ENCODE measurements at places on chromosomes 3 and 15. TPM values are rescaled to one million over a fixed set of nuclear protein-coding genes. Genes with fewer than 3 reads are reported as not detected.

DNA sequence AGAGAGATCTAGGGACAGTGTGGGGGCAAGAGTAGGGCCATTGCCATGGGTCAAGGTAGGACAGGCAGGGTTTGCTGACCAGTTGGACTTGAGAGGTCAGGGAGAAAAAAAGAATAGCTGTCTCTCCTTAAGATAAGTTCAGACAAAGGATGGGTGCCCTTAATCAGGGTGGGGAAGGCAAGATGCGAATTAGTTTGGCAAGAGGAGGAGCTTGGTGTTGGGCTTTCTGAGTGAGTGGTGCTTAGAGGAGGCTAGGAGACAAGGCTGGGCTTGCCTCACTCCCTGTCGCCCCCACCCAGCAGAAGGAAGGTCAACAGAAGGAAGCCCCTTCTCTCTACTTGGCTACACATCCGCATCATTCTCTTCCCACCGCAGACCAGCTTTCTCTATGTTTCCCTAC, 53.9 kb upstream of the CTDSPL start:
- DNase-seq = no peak
- peaks cover 4% of the 10 kb centered on the region for H3K4me1 ChIP-seq
- no peak overlapping the region for H3K27ac ChIP-seq
- no peak overlapping the region for H3K4me3 ChIP-seq
- H3K27me3 ChIP-seq = no peaks in the 10 kb centered on the region
- H3K36me3 ChIP-seq = no peaks in the 10 kb centered on the region

DNA sequence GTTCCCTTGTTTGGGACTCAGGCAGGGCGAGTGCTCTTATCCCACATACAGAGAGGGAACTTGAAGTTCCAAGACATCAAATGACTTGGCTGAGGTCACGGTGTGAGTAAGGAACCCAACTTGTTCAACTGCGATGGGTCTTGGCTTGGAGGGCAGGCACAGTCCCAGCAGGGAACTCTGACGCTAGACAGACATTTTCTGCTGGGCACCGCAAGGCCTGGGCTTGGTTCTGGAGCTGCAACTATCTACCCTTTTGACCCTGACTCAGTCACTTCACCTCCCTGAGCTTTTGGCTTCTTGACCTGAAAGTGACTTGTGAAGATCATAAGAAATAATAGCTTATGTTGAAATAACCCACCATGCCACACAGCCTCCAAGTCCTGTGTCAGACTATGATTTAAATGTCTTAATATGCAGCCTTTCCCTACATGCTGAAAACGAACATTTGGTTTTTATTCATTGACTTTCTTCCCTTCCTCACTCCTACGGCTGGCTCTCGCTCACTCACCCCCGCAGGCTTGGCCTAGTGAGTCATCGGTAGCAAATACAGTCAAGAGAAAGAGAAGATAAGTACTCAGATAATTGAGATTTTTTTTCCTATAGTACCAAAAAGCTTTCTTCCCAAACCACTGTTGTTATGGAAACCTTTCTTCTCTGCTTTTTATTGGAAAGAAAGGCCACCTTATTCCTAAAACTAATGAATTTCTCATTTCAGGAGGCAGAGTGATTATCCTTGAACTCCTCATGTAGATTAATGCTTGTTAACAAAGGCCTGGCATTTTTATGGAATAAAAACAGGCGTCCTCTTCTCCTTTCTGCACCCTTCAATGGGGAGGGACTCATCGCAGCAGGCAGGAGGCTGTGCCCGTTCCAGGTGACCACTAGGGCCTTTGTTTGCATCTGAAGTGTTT, 178.4 kb downstream of the ATP10A start:
- no peaks in the 10 kb centered on the region for H3K36me3 ChIP-seq
- DNase-seq = no peak
- H3K4me3 ChIP-seq = no peak overlapping the region
- H3K27ac ChIP-seq = no peak overlapping the region
- H3K4me1 ChIP-seq = no peaks in the 10 kb centered on the region

GRCh38 chr15:38231436-38231835, 21.2 kb upstream of the SPRED1 start:
- no peak for DNase-seq
- H3K27ac ChIP-seq = no peak overlapping the region
- no peaks in the 10 kb centered on the region for H3K27me3 ChIP-seq
- no peak overlapping the region for H3K4me3 ChIP-seq

Gene C3orf22
- not detected for total RNA-seq

Gene IMPG2
- 0.23 TPM for total RNA-seq

DNA sequence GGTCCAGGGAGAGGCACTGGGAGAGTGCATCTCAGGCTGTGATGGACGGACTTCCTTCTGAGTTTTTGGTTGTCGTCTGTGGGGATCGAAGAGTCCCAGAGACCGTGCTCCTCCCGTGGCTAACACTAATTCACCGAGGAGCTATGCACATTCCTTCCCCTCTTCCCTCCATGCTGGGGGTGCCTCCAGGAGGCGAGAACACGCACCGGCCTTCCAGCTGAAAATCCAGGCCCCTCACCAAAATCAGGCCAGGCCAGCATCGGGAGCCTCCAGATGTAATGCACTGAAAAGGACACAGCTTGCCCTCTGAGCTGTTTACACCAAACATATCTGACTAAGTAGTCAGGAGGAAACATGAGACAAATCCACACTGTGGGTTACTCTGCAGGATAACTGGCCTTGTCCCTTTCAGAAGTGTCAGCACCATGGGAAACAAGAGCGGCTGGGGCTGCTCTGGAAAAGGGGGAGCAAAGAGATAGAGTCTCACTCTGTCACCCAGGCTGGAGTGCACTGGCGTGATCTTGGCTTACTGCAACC, 5.5 kb downstream of the RNU5B-1 start:
- H3K27ac ChIP-seq = no peak overlapping the region
- H3K4me3 ChIP-seq = no peak overlapping the region
- no peak for DNase-seq
- no peaks in the 10 kb centered on the region for H3K4me1 ChIP-seq

Measured in prostate gland (tissue), 2 donors.